COR-L47 (cell line): ENCODE measurements at places on chromosomes 12 and 14.

GRCh38 chr14:77848031-77848430 is 48.1 kb downstream of the ADCK1 start:
- no peak for DNase-seq

DNA sequence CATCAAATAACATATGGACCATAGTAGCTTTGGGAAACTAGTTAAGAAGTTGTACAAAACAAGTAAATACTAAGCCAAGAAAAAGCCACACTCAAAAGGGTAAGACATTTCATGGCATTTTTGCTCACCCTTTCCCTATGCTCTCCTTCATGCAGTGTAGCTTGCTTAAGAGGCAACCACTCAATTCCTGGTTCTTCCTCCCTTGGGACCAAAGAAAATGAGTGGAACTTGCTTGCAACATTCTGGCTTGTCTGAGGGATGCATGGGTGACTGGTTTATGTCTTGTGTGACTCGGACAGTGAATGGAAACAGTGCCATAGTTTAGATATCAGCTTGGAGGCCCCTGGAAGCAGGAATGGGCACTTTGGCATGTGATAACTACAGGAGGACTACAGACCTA is 252.0 kb upstream of the ARID2 start:
- no peak for DNase-seq

- no peak for DNase-seq
Measured at GRCh38 chr12:47111854-47112253, 32.1 kb upstream of the AMIGO2 start.

GRCh38 chr14:73465823-73466532 is 7.6 kb upstream of the NUMB start:
- DNase-seq: no peak

DNA sequence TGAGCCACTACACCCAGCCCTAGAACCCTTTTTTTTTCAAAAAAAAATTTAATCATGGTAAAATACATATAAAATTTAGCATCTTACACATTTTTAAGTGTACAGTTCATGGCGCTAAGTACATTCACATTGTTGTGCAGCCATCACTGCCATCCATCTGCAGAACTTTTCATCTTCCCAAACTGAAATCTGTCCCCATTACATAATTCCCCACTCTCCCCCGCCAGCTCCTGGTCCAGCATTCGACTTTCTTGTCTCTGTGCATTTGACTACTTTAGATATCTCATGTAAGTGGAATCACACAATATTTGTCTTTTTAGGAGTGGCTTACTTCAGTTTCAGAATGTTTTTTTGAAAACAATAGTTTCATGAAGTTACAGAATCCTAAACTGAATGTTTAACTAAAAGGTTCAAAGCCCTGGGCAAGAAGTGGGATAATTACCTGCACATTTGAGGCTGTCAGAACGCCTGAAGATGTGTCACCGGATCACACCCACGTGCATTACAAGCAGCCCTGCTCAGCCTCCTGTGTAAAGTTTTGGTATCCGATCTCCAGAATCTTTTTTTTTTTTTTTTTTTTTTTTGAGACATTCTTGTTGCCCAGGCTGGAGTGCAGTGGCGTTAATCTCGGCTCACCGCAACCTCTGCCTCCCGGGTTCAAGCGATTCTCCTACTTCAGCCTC is 12.7 kb downstream of the EML1 start:
- no peak for DNase-seq

- DNase-seq: no peak
Measured at GRCh38 chr12:24554612-24555295, 394.1 kb downstream of the BCAT1 start.
